HepG2 (cell line): ENCODE measurements at places on chromosomes 5 and 9. TPM values are rescaled to one million over a fixed set of nuclear protein-coding genes. Genes with fewer than 3 reads are reported as not detected.

NUDT12 gene
- polyA plus RNA-seq, result 2.3 and 2.4 TPM in 2 replicates

- no peaks in the 10 kb centered on the region for H3K27me3 ChIP-seq
- no peak overlapping the region for H3K27ac ChIP-seq
- H3K36me3 ChIP-seq, result no peaks in the 10 kb centered on the region
- no peaks in the 10 kb centered on the region for H3K4me1 ChIP-seq
Observed at GRCh38 chr5:11918463-11919045, 14.3 kb upstream of the CTNND2 start.

LCN6 gene
- polyA plus RNA-seq, result not detected in 2 replicates

DNA sequence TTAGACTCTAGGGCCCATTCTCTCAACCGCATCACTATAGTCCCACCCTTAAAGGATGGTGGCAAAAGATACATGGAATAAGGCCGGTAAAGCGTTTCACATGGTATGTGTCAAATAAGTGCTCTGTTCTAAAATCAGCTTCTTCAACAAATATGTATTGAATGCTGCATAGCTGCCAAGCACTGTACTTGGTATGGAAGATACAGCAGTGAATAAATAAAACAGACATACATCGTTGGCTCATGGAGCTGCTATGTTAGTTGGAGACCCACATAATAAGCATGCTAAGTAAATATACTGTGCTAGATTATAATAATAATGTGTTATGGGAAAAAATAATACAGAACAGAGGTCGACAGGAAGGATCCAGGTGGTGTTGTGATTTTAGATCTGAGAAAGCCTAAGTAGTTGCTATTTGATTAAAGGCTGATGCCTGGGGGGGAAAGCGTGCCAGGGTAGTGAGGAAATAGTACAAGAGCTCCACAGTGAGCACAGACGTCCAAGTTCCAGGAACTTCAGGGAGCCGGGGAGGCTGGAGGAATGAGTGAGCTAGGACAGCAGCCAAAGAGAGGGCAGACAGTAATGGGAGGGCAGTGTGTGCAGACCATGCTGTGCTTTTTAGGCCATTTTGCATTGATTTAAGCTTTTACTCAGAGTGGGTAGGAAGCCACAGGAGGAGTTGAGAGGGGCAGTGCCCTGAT is 93.7 kb downstream of the JAKMIP2 start:
- H3K27ac ChIP-seq, result no peak overlapping the region
- H3K4me3 ChIP-seq, result no peak overlapping the region
- H3K27me3 ChIP-seq, result no peaks in the 10 kb centered on the region
- H3K36me3 ChIP-seq, result no peaks in the 10 kb centered on the region

CSF1R gene
- 0.01 TPM in 1 of 2 replicates, not detected in the other for polyA plus RNA-seq

GRCh38 chr9:101689039-101689438 is 49.4 kb downstream of the GRIN3A start:
- DNase-seq, result no peak
- no peaks in the 10 kb centered on the region for H3K27me3 ChIP-seq
- H3K4me1 ChIP-seq, result no peaks in the 10 kb centered on the region
- no peak overlapping the region for H3K27ac ChIP-seq
- no peaks in the 10 kb centered on the region for H3K36me3 ChIP-seq
- H3K4me3 ChIP-seq, result no peak overlapping the region

SH2D3C gene
- polyA plus RNA-seq, result not detected in 2 replicates

- H3K27me3 ChIP-seq, result no peaks in the 10 kb centered on the region
- no peak overlapping the region for H3K4me3 ChIP-seq
- no peak overlapping the region for H3K27ac ChIP-seq
- DNase-seq, result peak; percentile 87
- no peaks in the 10 kb centered on the region for H3K36me3 ChIP-seq
Observed at GRCh38 chr5:43389679-43390329, 22.4 kb downstream of the CCL28 start.

DNA sequence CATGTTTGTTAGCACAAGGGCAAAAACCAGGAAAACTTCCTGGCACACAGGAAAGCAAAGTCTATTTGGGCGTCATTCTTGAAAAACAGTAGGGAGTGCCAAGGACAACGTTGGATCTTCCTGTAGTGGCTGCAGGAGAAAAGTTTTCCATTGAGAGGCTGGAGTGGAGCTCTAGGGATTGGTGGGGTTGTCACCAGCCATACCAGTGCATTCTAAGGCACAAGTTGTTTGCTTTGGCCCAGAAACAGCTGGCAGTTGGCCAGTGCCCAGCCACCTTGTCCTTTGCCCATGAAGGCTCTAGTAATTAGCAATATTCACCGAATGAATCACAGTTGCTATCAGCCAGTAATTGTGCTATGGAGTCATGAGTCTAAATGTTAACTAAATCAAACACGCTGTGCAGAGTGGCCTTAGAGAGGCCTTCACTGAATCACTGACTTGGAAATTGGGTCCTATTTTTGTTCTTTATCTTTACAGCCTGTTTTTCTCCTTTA is 26.4 kb downstream of the TNFSF15 start:
- H3K27me3 ChIP-seq, result no peaks in the 10 kb centered on the region
- no peak overlapping the region for H3K4me3 ChIP-seq
- DNase-seq, result no peak

DNA sequence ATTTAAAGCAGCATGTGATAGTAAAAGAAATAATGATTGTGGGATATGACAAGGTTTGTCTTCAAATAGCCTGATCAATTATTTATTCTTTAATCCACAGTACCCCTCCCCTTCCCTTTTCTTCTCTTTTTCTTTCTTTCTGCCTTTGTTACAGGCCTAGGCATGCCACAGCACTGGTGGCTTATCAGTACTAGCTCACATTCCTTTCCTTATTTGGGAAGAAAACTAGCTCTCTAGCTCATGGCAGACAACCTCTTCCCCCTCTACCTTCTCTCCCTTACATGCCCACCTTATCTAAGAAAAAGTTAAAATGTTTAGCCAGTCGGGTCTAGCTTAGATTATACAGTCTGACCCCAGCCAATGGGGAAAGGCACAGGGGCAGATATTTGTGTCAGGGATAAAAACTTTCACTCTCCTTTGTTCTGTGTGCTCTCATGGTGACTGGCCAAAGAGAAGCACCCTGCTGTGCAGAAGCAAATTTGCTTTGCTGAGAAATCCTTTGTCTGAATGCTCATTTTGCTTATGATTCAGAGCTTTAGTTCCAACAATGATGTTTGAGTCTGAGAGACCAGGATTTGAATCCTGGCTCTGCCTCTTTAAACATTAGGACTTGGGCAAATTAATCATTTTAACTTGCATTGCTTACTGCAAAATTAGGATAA is 75.8 kb upstream of the CDH12 start:
- no peaks in the 10 kb centered on the region for H3K27me3 ChIP-seq
- H3K27ac ChIP-seq, result no peak overlapping the region
- H3K36me3 ChIP-seq, result no peaks in the 10 kb centered on the region
- H3K4me3 ChIP-seq, result no peak overlapping the region

GRCh38 chr9:127520941-127521918 is 69.9 kb downstream of the LRSAM1 start:
- H3K4me3 ChIP-seq, result no peak overlapping the region
- 0 out of 2 replicates have a peak, but pooled peaks cover 8% of the 10 kb centered on the region for H3K4me1 ChIP-seq
- peaks cover 27% of the 10 kb centered on the region for H3K36me3 ChIP-seq
- DNase-seq, result no peak

GRCh38 chr5:96043446-96043845 is 81.8 kb upstream of the ELL2 start:
- no peaks in the 10 kb centered on the region for H3K36me3 ChIP-seq
- peaks cover 22% of the 10 kb centered on the region for H3K4me1 ChIP-seq
- H3K4me3 ChIP-seq, result no peak overlapping the region
- no peaks in the 10 kb centered on the region for H3K27me3 ChIP-seq
- DNase-seq, result no peak

DNA sequence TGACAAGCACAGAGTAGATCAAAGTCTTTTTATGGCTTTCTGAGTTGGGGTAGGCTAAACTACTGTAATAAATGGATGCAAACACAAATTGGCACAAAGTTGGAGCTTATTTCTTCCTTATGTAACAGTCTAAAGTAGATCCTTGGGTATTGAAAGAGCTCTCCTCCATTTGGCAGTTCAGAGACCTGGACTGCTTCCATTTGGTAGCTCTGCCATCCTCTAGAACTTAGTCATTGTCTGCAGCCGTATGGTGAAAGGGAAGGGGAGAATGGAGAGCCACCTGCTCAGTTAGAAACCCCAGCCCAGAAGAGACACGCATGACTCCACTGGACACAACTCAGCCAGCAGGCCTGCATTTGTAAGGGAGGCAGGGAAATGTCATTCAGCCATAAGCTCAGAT is 345.0 kb downstream of the DMAC1 start:
- no peak overlapping the region for H3K27ac ChIP-seq
- no peak for DNase-seq
- H3K27me3 ChIP-seq, result no peaks in the 10 kb centered on the region
- no peaks in the 10 kb centered on the region for H3K36me3 ChIP-seq
- H3K4me1 ChIP-seq, result no peaks in the 10 kb centered on the region

DNA sequence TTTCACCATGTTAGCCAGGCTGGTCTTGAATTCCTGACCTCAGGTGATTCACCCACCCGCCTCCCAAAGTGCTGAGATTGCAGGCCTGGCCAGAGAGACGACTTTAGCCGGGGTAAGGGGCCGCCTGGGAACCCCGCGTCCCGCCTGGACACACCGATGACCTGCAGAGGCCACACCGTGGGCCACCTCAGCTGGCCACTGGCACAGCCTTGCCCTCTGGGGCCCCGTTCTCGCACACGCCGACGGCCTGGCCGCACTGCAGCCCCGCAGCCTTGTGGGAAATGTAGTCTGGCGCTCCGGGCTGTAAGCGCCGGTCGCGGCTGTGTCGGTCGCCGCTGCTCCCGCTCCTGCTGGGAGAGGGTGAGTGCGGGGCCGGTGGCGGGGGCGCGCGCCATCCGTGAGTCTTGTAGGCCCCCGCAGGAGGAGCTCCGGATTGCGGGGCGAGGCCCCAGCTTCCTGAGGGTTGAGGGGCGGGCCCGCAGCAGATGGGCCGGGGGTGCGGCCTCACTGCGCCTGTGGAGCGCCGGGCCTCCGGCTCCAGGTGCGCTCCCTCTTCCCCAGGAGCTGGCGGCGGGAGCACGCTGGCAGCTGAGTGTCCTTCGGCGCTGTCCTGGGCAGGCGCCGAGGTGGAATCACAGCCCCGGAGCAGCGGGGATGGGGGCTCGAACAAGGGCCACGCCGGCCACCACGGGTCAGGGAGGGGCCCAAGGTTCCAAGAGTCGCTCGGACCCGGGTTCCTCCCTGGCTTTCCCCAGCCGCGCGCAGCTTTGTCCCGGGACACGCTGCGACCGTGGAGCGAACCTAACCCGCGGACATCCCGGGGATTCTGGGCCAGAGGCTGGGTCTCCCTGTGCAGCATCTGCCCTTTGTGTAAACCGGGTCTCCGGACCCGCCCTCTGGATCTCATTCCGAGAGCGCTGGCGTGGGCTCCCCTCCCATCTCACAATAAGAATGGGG is at the start of gene ZFP2:
ZFP2 (plus strand) TSS at position 299 of the 957 bp plus-strand sequence. CDS start 35,401 bp downstream, outside the sequence.
- H3K27me3 ChIP-seq, result no peaks in the 10 kb centered on the region
- H3K27ac ChIP-seq, result no peak within 1 kb of the TSS
- no peaks in the 10 kb centered on the region for H3K36me3 ChIP-seq
- peak within 1 kb of the TSS; percentile 43 for H3K4me3 ChIP-seq
- H3K4me1 ChIP-seq, result peaks cover 12% of the 10 kb centered on the region

DNA sequence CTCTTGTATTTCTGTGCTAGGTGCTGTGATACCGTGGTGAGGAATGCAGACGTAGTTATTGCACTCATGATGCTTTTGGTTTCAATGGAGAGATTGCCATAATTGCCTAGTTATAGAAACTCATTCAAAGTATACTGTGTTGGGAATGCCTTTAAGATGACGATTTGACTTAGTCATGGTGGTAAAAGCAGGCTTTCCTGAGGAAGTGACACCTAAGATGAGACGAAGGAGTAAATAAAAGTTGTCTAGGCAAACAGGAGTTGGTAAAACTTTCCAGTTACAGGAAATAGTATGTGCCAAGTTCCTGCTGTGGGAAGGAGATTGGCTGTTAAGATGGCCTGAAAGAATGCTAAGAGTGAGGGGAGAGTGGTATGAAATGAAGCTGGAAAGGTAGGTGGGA is 48.1 kb downstream of the FOCAD start:
- H3K36me3 ChIP-seq, result no peaks in the 10 kb centered on the region
- DNase-seq, result no peak
- H3K4me3 ChIP-seq, result no peak overlapping the region
- H3K4me1 ChIP-seq, result no peaks in the 10 kb centered on the region
- H3K27me3 ChIP-seq, result no peaks in the 10 kb centered on the region

- H3K4me3 ChIP-seq, result no peak overlapping the region
- H3K27me3 ChIP-seq, result no peaks in the 10 kb centered on the region
- no peaks in the 10 kb centered on the region for H3K4me1 ChIP-seq
- no peak for DNase-seq
- H3K36me3 ChIP-seq, result no peaks in the 10 kb centered on the region
Observed at GRCh38 chr5:144092508-144092907, 78.0 kb downstream of the YIPF5 start.

DNA sequence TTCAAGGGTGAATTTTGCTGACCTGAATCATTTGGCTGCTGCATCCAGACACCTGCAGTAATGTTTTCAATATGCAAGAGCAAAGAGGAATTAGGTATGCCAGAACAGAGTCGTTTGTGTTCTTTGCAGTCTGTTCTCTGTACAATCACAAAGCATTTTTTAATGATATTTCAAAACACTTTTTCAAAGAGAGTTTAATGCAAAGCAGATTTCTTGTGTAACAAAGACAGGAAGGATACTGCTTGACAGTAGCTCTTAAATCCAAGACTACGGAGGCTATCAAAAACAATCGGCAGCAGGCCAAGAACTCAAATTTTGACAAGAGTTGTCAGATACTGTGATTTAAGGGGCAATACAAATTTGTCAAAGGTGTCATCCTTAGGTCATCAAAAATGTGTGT is 341.9 kb downstream of the GADD45G start:
- H3K4me1 ChIP-seq, result no peaks in the 10 kb centered on the region
- H3K4me3 ChIP-seq, result no peak overlapping the region
- no peaks in the 10 kb centered on the region for H3K36me3 ChIP-seq
- no peak for DNase-seq
